ENCODE measurements at places on chromosomes 11 and 22.

DNA sequence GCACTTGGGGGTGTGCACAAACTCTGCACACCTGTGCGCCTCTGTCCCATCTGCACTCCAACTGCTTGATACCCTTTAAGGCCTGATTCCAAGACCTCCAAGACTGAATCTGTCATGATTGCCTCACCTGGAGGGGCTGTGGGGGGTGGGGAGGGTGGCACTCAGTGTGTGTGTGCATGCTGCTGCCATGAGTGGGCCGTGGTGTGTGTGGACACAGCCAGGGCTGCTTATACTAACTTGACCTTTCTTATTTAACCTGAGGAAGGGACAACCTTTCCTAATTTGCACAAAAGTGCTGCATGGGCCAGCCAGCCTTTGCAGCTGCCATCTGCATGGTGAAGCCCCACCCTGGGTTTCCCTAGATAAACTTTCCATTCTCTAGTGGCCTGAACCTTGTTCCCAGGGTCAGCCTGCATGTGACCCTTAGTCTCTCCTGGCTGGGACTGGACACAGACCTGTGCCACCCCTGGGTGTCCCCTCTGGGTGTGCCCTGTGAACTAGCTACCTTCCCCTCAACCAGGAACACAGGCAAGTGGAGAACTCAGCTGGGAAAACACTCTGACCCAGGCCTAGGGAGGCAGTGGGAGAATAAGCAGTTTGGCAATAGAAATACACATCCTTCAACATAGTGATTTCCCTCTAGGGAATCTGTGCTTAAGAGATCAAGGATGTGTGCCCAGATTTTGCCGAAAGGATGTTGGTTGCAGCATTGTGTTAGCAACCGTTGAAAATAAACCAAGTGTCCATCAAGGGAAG is 45.4 kb upstream of the DKK3 start:
- no peak overlapping the region for H3K4me3 ChIP-seq
- H3K27me3 ChIP-seq = no peaks in the 10 kb centered on the region
- no peak for DNase-seq
- H3K36me3 ChIP-seq = no peaks in the 10 kb centered on the region
- no peak overlapping the region for H3K27ac ChIP-seq

DNA sequence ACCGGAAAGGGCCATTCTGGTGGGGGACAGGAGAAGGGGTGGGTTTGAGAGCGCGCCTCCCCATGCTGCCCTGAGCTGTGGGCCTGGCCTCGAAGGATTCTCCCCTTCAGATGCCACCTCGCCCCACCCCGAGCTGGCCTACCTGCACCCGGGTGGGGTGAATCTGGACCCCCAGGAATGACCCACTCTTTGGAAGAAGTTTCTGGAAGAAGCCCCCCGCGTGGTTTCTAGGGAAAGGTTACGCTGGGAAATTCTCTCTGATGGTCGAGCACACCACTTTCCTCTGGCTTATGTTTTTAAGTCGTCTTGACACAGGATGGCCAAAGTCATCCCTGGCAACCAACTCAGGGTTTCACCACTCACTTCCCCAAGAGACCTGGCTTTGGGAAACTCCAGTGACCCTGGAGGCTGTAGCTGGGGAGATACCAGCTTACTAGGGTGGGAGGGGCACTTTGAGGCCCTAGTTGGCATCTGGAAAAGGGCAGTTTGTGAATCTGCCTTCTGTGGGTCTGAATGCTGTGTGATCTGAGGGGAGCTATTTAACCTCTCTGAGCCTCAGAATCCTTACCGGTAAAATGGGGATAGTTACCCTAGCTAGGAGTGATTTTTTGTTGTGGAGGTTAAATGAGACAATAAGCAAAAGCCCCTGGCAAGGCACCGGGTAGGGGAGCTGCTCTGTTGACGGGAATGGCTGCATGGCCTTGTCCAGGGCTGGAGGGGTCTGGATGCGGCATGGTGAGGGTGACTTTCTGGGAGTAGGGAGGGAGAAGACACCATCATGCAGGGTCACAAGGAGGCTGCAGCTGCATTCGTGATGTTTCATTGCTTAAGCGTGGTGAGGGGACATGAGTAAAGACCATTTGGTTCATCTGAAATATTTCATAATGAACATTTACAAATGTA is 45.3 kb upstream of the ACCSL start:
- H3K4me1 ChIP-seq = no peaks in the 10 kb centered on the region
- DNase-seq = no peak
- H3K36me3 ChIP-seq = no peaks in the 10 kb centered on the region
- H3K4me3 ChIP-seq = no peak overlapping the region
- peaks cover 8% of the 10 kb centered on the region for H3K27me3 ChIP-seq

DNA sequence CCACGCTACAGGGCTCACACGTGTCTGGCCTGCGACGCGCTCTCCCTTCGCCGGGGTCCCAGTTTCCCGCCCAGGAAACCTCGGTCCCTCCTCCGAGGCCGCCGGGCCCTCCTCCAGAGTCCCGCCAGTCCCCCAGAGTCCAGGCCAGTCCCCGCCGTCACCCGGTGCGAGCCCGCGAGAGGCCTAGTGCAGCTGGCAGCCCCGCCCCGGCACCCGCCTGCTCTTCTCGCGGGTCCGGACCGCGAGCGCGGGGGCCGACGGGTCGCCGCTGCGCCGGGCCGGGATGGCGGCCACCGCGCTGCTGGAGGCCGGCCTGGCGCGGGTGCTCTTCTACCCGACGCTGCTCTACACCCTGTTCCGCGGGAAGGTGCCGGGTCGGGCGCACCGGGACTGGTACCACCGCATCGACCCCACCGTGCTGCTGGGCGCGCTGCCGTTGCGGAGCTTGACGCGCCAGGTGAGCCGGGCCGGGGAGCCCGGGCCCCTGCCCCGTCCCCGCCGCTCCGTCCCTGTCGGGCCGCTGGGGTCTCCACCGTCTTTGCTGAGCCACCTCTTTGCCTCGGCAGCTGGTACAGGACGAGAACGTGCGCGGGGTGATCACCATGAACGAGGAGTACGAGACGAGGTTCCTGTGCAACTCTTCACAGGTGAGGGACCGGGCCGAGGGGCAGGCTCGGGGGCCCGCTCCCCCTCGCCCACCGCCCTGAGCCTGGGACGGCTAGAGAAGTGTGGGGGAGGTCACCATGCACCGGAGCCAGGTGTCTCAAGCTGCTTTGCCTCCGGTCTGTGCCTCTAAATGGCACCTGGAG is at the start of gene PTPMT1:
Gene PTPMT1 (plus strand): TSS at position 260 of the 809 bp plus-strand sequence. CDS start 24 bp downstream, at position 284.
- H3K4me3 ChIP-seq = peak within 1 kb of the TSS; percentile 97
- peaks cover 3% of the 10 kb centered on the region for H3K36me3 ChIP-seq
- peak within 1 kb of the TSS; percentile 48 for H3K27ac ChIP-seq
- DNase-seq = peak; percentile 72
- peaks cover 11% of the 10 kb centered on the region for H3K4me1 ChIP-seq
- H3K27me3 ChIP-seq = no peaks in the 10 kb centered on the region

DNA sequence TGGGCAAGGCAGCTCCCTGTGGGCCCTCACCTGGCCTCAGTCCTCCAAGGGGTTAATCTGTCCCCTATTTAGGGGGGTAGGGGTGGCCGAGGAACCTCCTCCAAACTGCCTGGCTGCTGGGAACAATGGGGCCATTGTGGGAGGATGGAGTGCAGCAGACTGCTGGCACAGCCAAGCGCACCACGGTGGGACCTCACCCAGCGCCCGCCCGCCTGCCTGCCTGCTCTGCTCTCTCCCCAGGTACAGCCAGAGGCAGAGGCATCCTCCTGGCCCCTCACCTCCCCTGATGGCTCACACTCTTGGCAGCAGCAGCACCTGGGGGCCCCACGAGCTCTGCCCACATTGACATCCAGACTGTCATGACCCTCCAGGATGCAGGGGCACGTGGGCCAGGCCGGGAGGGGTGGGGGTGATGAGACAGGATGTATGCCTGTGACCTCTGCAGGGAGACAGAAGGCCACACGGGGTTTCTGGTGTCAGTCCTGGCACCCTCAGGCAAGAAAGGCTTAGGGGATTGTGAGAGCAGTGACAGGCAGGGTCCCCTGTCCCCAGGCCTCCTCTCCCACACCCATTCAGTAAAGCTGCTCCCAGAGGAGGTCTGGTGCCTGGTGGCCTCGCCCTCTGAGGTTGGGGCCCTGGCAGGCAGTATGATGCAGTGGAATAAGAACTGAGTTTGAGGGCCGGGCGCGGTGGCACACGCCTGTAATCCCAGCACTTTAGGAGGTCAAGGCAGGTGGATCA is 11.4 kb downstream of the BCL9L start:
- no peaks in the 10 kb centered on the region for H3K27me3 ChIP-seq
- H3K4me1 ChIP-seq = peaks cover 94% of the 10 kb centered on the region
- peak; percentile 75 for DNase-seq
- peak overlapping the region; percentile 97 for H3K27ac ChIP-seq

- DNase-seq = no peak
- H3K27me3 ChIP-seq = no peaks in the 10 kb centered on the region
- H3K4me3 ChIP-seq = no peak overlapping the region
- H3K27ac ChIP-seq = no peak overlapping the region
- H3K36me3 ChIP-seq = peaks cover 14% of the 10 kb centered on the region
Observed at GRCh38 chr11:121561716-121562115, 108.9 kb upstream of the SORL1-AS1 start.

GRCh38 chr11:74559934-74560309 is 32.5 kb upstream of the POLD3 start:
- H3K27me3 ChIP-seq = no peaks in the 10 kb centered on the region
- no peaks in the 10 kb centered on the region for H3K36me3 ChIP-seq
- DNase-seq = peak; percentile 38
- peak overlapping the region; percentile 60 for H3K27ac ChIP-seq
- H3K4me1 ChIP-seq = peaks cover 14% of the 10 kb centered on the region

DNA sequence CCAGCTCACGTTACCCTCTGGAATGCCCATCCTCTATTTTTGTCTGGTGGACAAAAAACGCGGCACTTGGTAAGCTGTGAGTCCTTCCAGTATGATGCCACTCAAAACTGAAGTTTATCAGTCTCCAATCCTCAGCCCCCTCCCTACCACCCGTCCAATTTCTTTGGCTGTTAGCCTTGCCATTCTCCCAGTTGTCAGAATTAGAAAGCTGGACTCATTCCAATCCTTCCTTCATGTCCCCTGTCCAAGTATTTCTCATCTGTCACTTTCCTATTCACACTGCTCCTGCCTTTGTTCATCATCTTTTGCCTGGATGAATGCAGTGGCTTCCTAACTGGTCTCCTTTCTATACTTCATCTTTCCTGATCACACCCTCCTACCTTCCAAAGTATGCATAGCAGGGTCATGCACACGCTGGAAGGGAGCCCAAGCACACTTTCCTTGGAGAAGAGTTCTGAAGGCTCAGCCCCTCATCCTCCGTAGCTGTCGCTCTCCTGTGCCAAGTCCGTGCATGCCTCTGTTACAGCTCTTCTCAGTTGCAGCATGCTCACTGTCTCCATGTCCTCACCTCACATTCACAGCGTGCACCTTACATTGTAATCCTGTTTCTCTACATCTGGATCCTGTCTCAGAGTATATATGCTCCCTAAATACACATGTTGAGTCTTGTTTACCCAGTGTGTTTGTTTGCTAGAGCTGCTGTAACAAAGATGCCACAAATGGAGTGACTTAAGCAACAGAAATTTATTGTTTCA is 19.4 kb downstream of the APLP2 start:
- no peak overlapping the region for H3K4me3 ChIP-seq
- no peak for DNase-seq
- H3K27me3 ChIP-seq = no peaks in the 10 kb centered on the region
- H3K27ac ChIP-seq = no peak overlapping the region
- H3K4me1 ChIP-seq = peaks cover 19% of the 10 kb centered on the region

DNA sequence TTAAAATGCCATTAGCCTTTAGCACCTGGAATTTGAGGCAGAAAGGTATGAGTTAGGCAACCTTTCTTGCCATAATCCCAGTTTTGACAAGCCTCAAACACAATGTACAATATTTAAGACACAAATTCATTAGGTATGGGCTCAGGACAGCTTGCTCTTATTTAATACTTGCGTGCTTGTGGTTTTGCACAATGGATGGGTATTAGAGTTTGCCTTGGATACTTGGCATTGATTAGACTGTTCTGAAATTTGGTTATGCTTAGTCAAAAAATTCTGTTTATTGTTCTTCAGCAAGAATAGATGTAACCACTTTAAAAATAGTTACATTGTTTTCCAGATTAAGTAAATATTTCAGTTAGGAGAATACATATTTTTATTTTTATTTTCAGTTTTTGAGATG is 5.4 kb upstream of the C11orf65 start:
- no peaks in the 10 kb centered on the region for H3K27me3 ChIP-seq
- no peak overlapping the region for H3K4me3 ChIP-seq
- DNase-seq = no peak
- H3K27ac ChIP-seq = no peak overlapping the region
- peaks cover 6% of the 10 kb centered on the region for H3K36me3 ChIP-seq

DNA sequence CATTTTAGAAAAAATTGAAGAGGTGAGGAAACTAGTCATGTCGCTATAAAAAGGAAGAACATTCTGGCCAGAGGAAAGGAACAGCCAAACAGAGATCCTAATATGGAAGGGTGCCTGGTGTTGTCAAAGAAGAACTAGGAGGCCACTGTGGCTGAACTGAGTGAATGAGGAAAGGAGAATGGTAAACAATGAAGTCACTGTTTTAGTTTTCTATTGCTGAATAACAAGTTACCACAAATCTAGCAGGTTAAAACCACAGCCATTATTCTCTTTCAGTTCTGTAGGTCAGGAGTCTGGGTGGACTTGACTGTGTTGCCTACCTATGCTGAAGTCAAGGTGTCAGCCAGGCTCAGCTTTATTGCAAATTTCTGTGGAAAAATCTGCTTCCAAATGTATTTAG is 549.3 kb upstream of the CCDC90B start:
- no peak overlapping the region for H3K4me3 ChIP-seq
- peaks cover 49% of the 10 kb centered on the region for H3K27me3 ChIP-seq
- no peaks in the 10 kb centered on the region for H3K36me3 ChIP-seq
- no peak overlapping the region for H3K27ac ChIP-seq
- DNase-seq = no peak

- peaks cover 28% of the 10 kb centered on the region for H3K36me3 ChIP-seq
- H3K27me3 ChIP-seq = no peaks in the 10 kb centered on the region
- no peak overlapping the region for H3K27ac ChIP-seq
- H3K4me1 ChIP-seq = peaks cover 2% of the 10 kb centered on the region
Observed at GRCh38 chr11:74090701-74091100, 80.1 kb downstream of the C2CD3 start.

GRCh38 chr11:45178890-45179671 is 32.6 kb downstream of the PRDM11 start:
- no peaks in the 10 kb centered on the region for H3K27me3 ChIP-seq
- no peak overlapping the region for H3K27ac ChIP-seq
- DNase-seq = no peak
- H3K4me1 ChIP-seq = peaks cover 9% of the 10 kb centered on the region

DNA sequence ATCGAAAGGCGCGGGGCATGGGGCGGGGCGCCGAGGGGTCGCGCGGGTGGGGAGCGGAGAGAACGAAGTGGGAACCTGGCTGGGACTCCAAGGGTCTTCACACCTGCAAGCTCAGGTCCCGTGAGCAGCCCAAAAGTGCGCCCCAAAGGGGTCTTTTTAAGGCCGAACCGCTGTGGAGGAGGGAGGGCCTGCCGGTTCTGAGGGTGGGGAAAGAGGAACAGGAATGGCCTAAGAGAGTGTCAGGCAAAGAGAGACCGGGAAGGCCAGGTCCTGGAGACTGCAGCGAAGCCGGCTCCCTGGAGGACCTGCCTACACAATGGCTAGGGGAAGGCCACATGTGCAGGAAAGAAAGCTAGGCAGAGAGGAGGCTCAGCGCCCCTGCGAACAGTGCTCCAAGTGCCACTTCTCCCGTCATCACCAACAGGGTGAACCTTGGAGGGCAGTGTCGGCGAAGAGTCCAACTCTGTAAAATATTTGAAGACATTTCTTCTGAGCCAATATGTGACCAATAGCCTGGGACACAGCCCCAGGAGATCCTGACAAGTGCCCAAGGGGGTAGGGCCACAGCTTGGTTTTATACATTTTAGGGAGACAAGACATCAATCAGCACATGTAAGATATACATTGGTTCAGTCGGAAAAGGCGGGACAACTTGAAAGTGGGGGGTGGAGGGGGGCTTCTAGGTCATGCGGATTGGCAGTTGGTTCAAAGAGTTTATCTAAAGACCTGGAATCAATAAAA is 710 bp upstream of the DGCR2 start:
- H3K4me1 ChIP-seq = peaks cover 13% of the 10 kb centered on the region
- no peak for DNase-seq
- H3K27me3 ChIP-seq = no peaks in the 10 kb centered on the region
- H3K4me3 ChIP-seq = peak overlapping the region; percentile 68
- no peak overlapping the region for H3K27ac ChIP-seq

Measured in PC-3 (cell line).